Frontal cortex (tissue), 4 donors: ENCODE measurements at places on chromosomes 3 and 15. TPM values are rescaled to one million over a fixed set of nuclear protein-coding genes. Genes with fewer than 3 reads are reported as not detected.

TNIK gene
- 75.4 TPM for total RNA-seq

HACD2 gene
- 59.9 TPM for total RNA-seq

MYO1E gene
- 11.8 TPM for total RNA-seq

PODXL2 gene
- total RNA-seq: 182 TPM

ANKUB1 gene
- total RNA-seq: 0.41 TPM

SLC35A5 gene
- total RNA-seq: 51.4 TPM

C15orf62 gene
- not detected for total RNA-seq

CLRN1 gene
- not detected for total RNA-seq

TBCCD1 gene
- 32.2 TPM for total RNA-seq

FOXL2 gene
- under 0.01 TPM for total RNA-seq

RAB11A gene
- 190 TPM for total RNA-seq

NLGN1 gene
- total RNA-seq: 59.1 TPM

- no peak for DNase-seq
Observed at GRCh38 chr3:28940994-28941393, 339.9 kb upstream of the RBMS3 start.

- no peak for DNase-seq
Observed at GRCh38 chr15:68561171-68561900, 17.5 kb upstream of the CORO2B start.

- DNase-seq: peak; percentile 64
Observed at GRCh38 chr3:37243820-37244748, 69.7 kb upstream of the LRRFIP2 start.

DNA sequence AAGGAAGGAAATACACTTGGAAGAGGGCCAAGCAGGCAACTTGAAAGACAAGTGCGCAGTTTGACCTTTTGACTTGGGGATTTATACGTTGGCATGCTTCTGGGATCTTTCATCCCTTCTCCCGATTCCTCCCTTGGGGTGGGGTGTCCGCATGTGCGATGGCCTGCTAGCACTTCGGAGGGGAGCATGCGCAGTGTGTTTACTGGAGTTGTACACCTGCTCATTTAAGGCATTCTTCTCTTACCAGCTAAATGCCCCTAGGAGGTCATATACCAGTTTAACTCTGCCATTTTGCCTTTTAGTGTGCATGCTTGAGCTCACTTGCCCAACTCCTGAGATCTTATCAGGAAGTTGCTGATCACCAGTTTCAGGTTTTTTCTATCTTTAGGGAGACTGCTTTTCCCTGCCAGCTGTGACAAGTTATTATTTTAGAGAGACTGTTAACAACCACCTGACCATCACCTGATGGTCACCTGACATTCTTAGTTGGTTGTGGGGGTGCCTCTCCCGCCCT is 63.5 kb downstream of the BFSP2 start:
- DNase-seq: no peak

GRCh38 chr3:147654827-147655226 is 245.7 kb downstream of the ZIC1 start:
- no peak for DNase-seq

- no peak for DNase-seq
Observed at GRCh38 chr3:45711931-45712330, 22.7 kb downstream of the SACM1L start.

DNA sequence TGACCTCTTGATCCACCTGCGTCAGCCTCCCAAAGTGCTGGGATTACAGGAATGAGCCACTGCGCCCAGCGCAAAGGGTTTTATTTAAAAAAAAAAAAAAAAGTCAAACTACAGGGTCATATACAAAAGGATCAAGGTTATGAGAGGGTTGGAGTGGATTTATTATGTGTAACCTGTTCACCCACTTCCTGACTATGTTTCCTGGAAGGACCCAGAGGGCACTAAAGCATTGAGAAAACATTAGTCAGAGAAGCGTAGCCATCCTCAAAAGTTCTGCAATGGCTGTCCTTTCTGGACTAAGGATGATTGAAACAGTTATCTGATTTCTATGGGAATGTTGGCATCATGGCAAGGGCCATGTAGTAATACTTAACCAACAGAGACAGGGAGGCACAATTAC is 7.3 kb upstream of the SCAPER start:
- DNase-seq: no peak

DNA sequence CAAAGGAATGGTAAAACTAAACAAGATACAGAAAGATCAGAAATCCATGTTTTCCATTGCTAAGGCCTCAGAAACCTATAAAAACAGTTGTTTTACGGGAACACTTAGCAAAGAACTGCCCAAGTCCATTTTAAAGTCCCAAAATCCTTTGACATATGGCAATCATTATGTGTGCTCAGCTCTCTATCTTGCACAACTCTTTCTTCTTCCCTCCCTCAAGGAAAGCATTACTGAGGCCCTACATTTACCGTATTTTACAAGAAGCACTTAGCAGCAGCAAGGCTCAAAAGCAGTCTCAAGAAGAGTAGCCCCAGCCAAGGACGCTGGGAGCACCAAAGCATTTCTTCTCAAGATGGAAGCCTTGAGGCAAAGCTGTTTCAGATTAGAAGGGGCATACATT is 169.6 kb upstream of the LRTM1 start:
- DNase-seq: no peak

DNA sequence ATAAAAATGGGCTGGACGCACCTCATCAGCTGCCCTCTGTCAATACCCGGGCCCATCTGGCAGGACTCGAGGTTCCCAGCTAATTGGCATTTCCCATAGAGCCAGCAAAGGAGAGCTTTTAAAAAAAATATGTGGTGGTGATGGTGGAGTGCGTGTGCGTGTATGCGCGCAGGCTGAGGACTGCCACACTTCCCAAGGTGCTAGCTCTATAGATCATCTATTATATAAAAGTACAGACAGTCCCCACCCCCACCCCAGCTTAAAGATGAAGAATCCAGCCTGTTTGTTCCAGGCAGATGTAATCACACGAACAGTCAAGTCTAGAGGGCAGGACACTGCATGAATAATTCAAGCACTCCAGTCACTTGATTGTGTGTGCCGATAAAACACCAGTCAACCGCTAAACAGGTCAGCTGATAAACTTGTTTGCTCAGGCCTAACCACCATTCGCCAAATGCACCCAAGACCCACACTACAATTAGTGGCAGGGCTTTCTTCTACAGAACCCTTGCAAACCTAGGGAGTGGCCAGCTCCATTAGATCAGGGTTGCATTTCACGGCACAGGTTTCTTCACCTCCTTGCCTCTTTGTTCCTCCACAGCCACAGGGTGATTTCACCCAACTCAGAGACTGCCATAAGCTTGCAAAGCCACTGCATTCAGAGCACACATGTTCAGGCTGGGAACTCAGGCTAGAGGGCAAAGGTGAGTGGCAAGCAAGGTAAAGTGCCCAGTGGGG is 5.8 kb downstream of the TLE3 start:
- DNase-seq: no peak

- DNase-seq: peak; percentile 19
Observed at GRCh38 chr3:15815696-15816095, 17.9 kb upstream of the ANKRD28 start.

- no peak for DNase-seq
Observed at GRCh38 chr3:176795891-176796290, 401.4 kb downstream of the TBL1XR1 start.

- DNase-seq: no peak
Observed at GRCh38 chr3:117252208-117252607, 542.6 kb downstream of the TUSC7 start.

- no peak for DNase-seq
Observed at GRCh38 chr3:50008931-50009330, 69.0 kb downstream of the RBM6 start.

- DNase-seq: no peak
Observed at GRCh38 chr3:48429960-48430707, at the start of gene PLXNB1. PLXNB1 (minus strand) TSS chr3:48430086; CDS start chr3:48424611, 5,475 bp downstream.

GRCh38 chr3:98980915-98981596 is 79.6 kb upstream of the DCBLD2 start:
- no peak for DNase-seq

DNA sequence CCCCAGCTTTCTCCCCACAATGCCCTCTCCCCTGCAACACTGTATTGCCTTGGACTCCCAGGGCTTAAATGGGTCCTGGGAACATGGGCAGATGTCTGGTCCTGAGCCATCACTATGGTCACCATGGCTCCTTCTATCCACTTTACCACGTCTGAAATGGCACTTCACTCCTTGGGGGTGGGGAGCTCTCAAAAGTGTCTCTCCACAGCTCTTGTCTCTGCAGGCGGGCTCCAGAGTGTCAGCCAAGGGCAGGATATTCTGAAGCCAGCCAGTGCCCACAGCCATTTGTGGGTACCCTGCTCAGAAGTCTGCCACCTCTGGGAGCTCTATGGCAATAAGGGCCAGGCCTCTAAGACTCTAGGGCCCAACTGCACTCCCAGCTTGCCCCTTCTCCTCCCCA is 163.9 kb downstream of the PPM1L start:
- no peak for DNase-seq

GRCh38 chr3:4496087-4496452 is 2.9 kb downstream of the ITPR1 start:
- DNase-seq: no peak

DNA sequence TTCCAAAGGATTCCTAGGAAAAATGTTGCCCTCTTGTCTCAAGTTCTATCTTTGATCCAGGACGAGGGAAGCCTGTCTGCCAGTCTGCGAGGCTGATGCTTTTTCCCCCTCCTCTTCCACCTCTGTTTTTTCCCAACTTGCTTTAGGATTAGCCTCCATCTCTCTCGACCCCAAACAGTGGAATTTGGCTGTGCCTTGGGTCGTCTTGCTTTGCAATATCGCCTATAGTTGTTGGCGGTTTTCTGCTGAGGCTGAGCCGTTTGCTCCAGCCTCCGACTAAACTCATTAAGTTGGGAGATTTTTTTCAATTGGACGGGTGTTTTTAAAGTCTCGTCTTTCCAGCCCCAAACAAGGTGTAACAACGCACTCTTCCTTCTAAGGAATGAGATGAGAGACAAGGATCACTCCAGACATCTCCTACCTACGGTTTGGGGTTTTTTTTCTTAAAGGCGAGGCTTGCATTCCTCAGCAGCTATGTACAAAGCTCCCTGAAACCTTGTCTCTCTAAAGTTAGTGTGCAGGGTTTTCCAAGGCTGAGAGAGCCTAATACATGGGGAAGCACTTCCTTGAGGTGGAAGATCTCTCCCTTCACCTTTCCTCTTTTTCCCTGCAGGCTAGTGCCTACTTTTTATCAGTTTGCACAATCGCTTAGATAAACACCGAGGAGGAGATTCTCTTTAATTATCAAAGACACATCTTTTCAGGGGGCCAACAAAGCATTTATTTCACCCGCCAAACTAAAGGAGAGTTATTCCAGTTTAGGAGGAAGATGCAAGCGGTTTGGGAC is 4.8 kb upstream of the NR2F2 start:
- peak; percentile 18 for DNase-seq

DNA sequence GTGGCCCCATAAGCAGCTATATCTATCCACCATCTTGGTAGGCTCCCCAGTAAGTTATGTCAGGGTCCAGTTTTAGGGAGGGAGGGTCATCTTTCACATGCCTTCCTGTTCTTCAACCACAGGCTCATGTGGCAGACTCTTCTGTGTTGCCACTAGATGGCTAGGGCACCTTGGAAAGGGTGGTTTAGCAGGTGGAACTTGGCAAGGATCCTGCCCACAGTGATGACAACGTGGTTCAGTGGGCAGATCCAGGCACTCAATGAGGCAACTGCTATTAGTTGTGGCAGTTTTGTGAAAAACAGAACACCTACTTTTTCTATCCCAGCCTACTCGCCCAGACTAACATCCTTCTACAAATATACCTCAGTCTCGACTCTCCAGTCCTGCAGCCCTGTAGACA is 7.2 kb upstream of the RBP1 start:
- DNase-seq: no peak

DNA sequence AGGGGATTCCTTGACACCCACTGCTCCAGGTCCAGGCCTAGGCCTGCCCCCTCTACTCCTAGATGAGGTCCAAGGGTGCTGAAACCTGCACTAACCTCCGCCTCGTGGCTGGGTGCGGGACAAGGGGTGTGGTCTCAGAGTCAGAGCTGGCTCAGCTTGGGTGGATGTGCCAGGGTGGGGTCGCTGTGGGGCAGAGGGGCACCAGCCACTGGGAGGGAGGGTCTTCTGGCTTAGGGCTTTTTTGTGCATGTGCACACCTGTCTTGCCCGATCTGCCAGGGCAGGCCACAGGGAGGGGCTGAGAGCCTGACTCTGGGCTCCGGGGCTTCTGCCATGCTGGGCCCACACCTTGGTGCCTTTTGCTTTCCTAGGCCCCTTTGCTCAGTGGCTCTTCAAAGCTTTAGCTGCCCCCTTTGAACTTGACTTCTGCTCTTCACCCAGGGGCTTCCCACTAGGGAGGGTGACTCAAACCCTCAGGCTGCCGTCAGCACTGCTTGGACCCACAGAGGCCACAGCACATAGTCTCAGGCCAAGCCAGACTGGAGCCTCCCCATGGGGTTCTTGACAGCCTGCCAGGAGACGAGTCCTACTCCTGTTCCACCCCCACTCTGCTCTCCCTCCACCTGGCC is 73.0 kb downstream of the KLF13 start:
- DNase-seq: no peak

GRCh38 chr15:74824976-74825375 is 1.5 kb upstream of the CPLX3 start:
- no peak for DNase-seq

- DNase-seq: no peak
Observed at GRCh38 chr15:101126618-101127505, 125.0 kb downstream of the CHSY1 start.

GRCh38 chr15:68739390-68740080 is 81.2 kb downstream of the ANP32A start:
- DNase-seq: no peak

- no peak for DNase-seq
Observed at GRCh38 chr3:81293156-81293555, 468.3 kb downstream of the GBE1 start.
